NCI-H774 (cell line): ENCODE measurements at places on chromosomes 16 and 17.

- no peak for DNase-seq
Measured at GRCh38 chr16:27417047-27417671, 15.2 kb downstream of the IL21R start.

DNA sequence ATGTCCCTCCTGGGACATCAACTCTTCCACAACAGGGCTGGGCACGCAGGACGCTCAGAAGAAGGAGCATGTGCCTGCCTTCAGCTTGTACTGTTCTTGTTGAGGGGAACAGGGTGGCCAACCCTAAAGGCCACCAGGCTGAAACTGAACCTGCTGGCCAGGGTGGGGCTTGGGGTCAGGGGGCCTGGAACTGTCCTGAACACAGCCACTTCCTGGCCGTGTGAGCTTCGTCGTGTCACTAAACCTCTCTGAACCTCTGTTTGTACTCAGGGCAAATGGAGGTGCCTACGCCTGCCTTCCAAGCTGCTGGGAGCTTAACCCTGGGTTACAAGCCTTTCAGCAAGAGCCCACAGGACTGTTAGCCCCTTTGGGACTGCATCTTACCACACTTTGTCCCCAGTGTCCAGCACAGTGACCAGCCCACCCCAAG lies 6.7 kb downstream of the ARHGAP27 start:
- DNase-seq = no peak

DNA sequence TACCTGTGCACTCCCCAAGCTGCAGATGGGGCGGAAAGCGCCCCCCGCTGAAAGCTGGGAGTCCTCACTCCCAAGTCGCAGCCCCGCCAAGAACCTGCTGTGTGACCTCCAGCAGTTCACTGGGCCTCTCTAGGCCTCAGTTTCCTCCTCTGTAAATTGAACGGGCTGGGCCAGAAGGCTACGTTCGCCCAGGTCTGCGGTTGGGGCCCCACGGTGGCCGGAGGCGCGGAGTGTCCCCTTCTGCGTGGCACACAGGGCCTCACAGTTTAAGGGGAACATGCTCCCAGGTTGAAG lies 628 bp downstream of the GALK1 start:
- no peak for DNase-seq

- DNase-seq = no peak
Measured at GRCh38 chr17:19883537-19884215, 15.9 kb upstream of the ULK2 start.

GRCh38 chr17:81348097-81349055 lies 46.9 kb upstream of the BAHCC1 start:
- DNase-seq = peak; percentile 72

GRCh38 chr17:37701496-37701898 lies 43.4 kb downstream of the HNF1B start:
- no peak for DNase-seq

- no peak for DNase-seq
Measured at GRCh38 chr16:595942-596735, 6.3 kb downstream of the RAB40C start.
